ENCODE measurements at places on chromosomes 7 and 10.

DNA sequence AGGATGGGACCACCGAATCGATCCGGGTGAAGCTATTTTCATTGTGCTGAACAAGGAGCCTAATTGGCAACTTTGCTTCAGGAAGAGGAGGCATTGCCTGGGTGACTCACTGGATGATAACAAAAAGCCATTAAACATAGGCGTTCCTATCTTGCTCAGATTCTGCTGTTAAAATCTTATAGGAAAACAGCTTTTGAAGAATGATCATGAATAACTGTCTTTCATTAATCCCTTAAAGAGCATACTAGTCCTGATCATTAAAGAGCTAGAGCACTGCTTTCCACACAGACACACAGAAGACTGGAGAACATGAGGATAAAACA is 174.2 kb upstream of the IMMP2L start:
- DNase-seq, result no peak

GRCh38 chr10:114697061-114697598 is 39.1 kb upstream of the ABLIM1 start:
- DNase-seq, result no peak

- no peak for DNase-seq
These were observed 876 bp upstream of the PIK3AP1 start for GRCh38 chr10:96721207-96721572.

DNA sequence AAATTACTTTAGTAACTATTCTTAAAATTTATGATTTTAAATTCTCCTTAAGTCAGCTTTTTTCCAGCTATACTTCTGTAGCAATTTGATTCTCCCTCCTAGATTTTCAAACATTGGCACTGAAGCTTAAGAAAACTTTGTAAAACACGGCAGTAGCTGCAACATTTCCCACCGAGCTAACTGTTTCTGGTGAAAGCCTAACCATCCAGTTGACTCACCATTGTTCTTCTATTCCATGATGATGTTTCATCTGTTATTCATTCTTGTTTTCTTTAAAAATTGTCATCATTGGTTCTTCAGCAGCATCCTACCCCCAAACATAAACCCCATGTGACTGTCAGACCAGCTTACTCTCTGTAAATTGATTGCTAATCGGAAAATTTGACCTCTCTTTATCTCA is 312.3 kb downstream of the DGKB start:
- no peak for DNase-seq
